ENCODE measurements at places on chromosomes 2 and 18.

DNA sequence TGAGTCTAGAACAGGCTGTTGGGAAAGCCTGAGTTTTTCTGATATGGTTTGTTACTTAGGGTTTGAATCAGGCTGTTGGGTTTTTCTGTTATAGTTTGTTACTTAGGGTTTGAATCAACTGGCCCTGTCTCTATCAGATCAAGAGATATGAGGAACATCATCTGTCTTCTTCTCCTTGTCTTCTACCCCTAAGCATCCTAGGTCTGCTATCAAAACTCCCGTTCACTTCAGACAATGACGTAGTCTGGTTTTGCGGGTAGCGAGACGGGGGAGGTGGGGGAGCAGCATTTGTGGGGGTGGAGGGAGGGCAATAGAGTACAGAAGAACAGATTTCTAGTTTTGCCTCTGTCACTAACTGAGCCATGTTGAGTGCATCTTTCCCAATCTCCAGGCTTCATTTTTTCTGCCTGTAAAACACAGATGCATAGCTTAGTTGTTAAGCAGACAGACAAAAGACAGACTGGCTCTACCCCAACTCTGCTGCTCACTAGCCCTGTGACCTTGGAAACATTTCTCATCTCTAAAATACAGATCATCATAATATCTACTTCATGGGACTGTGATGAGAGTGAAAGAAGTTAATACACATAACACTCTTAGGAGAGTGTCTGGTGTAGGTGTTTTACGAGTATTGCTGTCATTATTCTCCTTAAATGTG, 9.1 kb downstream of the TNP1 start:
- no peak for DNase-seq

DNA sequence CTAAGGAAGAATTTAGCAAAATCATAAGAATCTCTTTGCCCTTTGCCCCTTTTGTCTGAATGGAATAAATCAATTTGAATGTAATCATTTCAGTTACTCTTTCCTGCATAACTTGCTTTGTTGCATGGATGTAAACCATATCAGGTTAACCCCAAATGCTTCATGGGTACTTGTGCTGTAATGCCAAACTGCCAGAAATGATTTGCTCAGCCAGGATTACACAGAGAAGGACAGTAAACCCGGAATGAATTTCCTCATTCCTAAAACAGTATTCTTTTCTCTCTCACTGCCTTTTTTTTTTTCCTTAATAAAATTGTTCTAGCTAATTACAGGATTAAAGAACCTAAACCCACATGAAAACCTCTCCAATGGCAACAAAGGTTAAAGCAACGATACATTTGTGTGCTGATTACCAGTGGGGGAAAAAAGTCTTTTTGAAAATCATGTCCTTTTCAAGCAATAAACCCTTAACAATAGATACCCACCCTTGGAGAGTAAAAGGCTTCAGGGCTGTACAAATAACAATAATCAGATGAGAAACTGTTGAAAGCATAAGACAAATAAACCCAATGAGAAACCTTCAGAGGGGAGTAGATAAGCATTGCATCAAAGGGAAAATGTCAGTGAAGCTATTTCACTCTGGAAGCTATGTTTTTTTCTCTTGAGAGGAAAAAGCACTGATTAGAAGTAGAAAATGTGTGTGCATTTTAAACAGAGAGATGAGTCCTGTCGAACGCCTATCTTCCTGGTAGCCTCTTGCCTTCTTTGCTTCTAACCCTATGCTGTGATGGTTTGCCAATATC, 275.3 kb downstream of the CDH2 start:
- no peak for DNase-seq

GRCh38 chr2:32248299-32248698, 16.4 kb downstream of the NLRC4 start:
- no peak for DNase-seq

- DNase-seq, result peak; percentile 47
Observed at GRCh38 chr18:27185025-27185763, at the start of gene CHST9. Gene CHST9 (minus strand): TSS chr18:27185308. CDS start chr18:27142809, 42,499 bp downstream.

DNA sequence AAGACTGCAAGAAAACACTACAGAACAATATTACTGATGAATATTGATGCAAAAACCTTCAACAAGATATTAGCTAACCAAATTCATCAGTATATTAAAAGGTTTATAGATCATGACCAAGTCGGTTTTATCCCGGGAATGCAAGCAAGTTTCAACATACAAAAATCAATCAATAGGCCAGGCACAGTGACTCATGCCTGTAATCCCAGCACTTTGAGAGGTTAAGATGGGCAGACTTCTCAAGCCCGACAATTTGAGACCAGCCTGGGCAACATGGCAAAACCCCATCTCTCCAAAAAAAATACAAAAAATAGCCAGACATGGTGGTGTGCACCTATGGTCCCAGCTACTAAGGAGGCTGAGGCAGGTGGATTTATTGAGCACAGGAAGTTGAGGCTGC, 82.9 kb downstream of the FSIP2 start:
- no peak for DNase-seq

DNA sequence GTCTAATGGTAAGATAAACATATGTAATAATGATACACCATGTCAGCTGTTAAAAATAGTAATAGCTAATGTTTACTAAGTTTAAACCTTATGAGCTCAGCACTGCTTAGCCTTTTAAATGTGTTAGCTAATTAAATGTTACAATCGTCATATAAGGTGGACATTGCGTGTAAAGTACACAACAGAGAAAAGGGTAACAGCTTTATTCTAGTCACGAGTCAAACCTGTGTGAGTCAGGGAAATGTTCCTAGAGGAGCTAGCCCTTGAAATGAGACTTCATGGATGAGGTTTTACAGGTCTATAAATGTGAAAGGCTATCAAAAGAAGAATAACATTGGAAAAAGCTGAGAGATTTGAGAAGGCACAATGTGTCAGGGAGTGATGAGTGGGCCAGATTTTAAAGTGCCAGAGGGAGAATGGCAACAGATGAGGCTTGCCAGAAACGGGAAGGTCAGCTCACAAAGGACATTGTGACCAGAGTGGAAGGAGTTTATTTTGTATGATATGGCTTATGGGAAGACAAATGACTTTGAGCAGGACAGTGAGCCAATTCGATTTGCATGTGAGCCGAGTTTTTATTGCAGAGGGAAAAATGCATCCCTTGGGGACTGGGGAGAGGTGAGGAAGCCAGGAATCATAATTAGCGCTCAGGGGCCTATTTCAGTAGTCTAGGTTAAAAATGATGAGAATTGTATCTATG, 276.3 kb downstream of the CTNNA2 start:
- DNase-seq, result no peak

DNA sequence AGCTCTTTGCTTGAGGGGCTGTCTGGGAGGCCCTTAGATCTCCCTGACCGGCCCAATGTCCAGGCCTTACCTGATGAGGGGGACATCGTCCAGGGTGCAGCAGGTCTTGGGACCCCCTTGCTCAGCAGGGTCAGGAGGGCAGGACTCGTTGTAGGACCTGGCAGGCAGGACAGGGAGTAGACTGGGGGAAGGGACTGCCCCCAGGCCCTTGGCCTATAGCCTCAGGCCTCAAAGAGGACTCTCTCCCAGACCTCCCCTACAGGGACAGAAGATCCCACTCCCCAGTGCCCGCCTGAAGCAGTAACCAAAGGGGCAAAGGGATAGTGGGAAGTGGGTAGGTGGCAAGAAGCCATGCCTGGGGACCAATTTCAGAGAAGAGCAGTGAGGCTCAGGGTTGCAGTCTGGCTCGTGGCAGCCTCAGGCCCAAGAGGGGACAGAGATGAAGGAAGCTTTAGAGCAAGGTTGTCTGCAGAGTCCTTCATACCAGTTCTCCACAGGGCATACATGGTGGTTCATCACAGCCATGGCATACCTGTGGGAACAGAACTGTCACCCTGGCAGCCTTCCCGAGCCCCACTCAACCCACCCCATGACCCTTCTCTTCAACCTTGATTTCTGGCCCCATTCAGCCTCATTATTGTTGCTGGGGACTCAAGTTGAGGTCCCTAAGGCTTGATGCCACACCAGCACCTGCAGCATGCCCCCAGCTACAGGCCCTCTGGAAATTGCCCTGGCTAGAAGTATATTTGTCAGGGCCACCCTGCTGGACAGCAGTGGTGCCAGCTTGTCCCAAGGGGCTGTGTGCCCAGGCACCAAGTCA, 1.3 kb downstream of the TMEM150A start:
- DNase-seq, result no peak

- DNase-seq, result no peak
Observed at GRCh38 chr2:42510608-42511243, 16.9 kb upstream of the KCNG3 start.

- DNase-seq, result no peak
Observed at GRCh38 chr2:53744395-53745065, 23.1 kb upstream of the CHAC2 start.

- no peak for DNase-seq
Observed at GRCh38 chr2:137123226-137123625, 357.9 kb downstream of the THSD7B start.

GRCh38 chr2:54629914-54630857, 93.3 kb upstream of the EML6 start:
- no peak for DNase-seq

- DNase-seq, result no peak
Observed at GRCh38 chr2:170202437-170202836, 24.5 kb downstream of the MYO3B start.

- DNase-seq, result no peak
Observed at GRCh38 chr2:226080334-226080733, 680.8 kb downstream of the NYAP2 start.

GRCh38 chr18:9189491-9189890, 52.9 kb downstream of the ANKRD12 start:
- DNase-seq, result no peak

DNA sequence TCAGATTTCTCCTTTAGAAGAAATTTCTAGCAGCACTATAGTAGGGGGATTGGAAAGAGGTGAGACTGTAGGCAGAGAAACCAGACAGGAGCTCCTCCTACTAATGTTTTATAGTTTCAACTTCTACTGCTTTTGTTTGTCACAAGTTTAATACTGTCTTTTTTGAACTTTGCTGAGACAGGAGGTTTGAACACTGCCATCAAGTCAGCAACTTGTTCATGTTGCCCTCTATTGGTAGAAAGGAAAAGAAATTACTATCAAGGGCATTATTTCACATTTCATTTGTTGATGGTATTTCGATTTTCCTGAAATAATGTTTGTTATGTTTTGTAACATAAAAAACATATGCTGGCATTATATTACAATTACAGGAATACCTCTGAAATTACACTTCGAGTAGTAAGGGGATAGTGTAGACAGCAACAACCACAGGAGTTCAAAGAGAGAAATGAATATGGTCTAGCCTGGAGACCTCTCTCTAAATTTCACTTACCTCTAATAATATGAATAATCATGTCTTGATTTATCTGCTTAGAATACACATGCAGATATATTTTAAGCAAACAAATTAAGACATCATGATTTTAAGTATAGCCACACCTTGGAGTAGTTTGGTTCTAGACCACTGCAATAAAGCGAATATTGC, 12.4 kb upstream of the CCDC88A start:
- no peak for DNase-seq

GRCh38 chr18:23284629-23285028, 149.3 kb downstream of the CABLES1 start:
- no peak for DNase-seq

DNA sequence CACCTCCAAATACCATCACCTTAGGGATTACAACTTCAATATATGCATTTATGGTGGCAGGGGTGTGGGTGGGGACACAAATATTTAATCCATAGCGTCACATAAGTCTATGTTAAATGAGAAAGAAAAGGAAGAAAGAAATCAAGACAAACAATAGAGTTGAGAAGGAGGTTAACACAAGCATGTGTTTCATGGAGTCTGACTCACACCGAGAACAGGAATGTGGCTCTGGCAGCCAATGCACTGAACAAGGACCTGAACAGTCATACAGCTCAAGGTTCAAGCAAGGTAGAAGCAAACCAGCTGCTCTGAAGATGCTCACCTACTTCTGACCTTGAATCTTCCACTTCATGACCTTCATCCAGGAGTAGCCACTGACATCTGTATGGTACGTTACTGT, 36.2 kb upstream of the LPIN1 start:
- no peak for DNase-seq

GRCh38 chr2:8229546-8229986, 452.3 kb upstream of the ID2 start:
- DNase-seq, result no peak
